ENCODE measurements at places on chromosomes 2 and 18.
A peak's percentile ranks its signal among the peaks of the same experiment; 100 is the strongest.

DNA sequence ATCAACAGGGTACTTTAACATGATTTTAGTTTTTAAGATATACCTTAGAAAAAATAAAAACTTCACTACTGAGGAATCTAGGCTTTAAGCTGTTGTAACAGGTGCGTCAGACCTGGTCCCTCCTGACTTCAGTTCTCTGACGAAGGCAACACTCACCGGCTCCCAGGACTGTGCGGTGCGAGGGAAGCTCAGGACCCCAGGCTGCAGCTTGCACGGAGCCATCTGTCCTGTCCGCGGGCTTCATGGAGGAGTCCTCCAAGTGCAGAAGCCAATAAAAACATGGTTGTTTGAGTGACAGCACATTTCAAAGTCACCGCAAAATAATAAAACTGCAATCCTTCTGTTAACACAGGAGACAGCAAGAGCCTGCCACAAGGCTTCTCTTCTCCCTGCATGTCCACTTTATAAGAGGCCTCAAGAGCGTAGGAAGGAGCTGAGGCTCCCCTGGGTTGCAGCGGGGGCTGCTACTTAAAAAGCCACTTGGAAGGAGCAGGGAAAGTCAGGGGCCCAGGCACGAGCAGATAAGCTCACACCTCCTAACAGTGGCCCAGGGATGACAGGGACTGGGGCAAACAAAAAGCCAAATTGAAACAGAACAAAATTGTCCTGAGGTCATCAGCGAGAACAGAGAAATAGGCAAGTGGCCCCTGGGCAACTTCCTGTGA, 4.6 kb downstream of the HJURP start:
- DNase-seq = no peak

- no peak for DNase-seq
These were observed 587 bp downstream of the MEIS1 start for GRCh38 chr2:66435549-66435875.

GRCh38 chr2:160227293-160227915, 27.3 kb upstream of the ITGB6 start:
- no peak for DNase-seq

DNA sequence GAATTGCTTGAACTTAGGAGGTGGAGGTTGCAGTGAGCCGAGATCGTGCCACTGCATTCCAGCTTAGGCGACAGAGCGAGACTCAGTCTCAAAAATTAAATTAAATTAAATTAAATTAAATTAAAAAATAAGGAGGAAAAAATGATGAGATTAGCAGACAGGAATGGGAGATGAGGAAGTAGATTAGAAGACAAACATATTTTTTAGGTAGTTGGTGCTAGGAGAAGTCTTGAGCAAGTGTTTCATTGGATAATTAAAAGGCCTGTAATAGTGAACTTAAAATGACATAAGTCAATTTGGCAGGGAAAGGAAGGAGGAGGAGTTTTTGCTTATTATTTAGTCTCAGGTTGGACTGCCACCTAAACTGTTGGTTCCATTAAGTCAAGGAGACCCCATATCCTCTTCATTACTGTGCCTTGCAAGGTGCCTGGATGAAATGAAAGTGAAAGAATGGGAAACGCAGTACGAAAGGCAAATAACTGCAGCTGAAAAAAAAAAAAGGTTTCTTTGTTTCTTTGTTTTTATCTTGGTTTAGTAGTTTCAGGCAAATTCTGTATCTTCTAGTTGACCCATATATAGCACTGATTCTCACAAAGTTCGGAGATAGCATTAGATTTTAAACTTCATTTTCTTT, 162.0 kb downstream of the SLC8A1 start:
- no peak for DNase-seq

- DNase-seq = no peak
These were observed 24.8 kb upstream of the SCN7A start for GRCh38 chr2:166518634-166519390.

GRCh38 chr2:36966370-36967235, at the start of gene STRN:
TSS of gene STRN (minus strand) at chr2:36966536. CDS start at chr2:36966463, 73 bp downstream.
- peak; percentile 97 for DNase-seq

DNA sequence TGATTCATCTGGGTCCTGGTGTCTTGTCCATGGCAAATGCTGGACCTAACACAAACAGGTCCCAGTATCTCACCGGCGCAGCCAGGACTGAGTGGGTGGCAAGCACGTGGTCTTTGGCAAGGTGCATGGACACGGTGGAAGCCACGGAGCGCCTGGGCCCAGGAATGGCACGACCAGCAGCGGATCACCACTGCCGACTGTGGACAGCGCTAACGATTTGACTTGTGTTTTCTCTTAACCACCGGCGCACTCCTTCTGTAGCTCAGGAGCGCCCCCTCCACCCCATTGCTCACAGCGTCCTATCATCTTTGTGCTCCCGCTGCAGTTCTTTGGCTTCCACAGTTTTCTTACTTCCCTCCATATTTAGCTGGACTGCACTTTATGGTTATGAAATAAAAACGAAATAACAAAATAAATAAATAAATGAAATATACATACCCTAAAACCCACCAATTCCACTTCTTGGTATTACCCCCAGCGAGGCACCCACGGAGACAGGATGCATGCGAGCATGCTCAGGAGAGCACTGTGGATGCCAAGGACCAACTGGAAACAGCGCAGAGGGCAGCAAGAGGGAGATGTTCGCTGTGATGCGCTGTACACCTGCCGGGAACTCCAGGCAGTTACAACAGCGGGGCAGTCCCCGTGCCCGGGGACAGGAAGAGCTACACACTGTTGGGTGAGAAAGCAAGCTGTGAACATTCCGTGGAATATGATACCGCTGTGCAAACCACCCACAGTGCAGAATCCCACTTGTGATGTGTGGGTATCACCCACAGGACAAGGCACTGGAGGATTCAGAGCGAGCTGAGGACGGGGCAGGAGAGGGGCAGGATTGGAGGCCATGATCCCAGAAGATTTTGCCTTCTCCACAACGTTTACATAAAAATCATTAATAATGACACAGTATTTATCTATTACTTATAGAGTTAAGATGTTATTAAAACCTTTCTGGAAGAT, 7.0 kb upstream of the CIDEA start:
- DNase-seq = no peak
